ENCODE measurements at places on chromosomes 6 and 20. TPM values are rescaled to one million over a fixed set of nuclear protein-coding genes. Genes with fewer than 3 reads are reported as not detected.
A peak's percentile ranks its signal among the peaks of the same experiment; 100 is the strongest.

CDSN gene
- 1.5 TPM for total RNA-seq

CDH26 gene
- 6.6 TPM for total RNA-seq

GSTA1 gene
- 1.7 TPM for total RNA-seq

DNA sequence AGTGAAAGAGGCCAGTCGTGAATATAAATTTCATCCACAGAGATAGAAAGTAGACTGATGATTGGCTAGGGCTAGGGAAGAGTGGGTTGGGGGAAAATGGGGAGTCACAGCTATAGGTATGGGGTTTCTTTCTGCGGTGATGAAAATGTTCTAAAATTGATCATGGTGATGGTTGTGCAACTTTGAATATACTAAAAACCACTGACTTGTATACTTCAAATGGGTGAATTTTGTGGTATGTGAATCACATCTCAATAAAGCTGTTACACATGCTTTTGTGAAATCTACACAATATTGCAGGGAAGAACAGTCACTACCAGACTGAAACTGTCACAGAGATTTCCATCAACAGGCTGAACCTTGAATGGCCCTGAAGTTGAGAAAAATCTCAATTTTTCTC lies 61.5 kb downstream of the LYRM4 start:
- no peak overlapping the region for H3K27ac ChIP-seq
- peaks cover 17% of the 10 kb centered on the region for H3K4me1 ChIP-seq
- H3K27me3 ChIP-seq, result no peaks in the 10 kb centered on the region
- H3K36me3 ChIP-seq, result no peaks in the 10 kb centered on the region
- no peak overlapping the region for H3K4me3 ChIP-seq

DNA sequence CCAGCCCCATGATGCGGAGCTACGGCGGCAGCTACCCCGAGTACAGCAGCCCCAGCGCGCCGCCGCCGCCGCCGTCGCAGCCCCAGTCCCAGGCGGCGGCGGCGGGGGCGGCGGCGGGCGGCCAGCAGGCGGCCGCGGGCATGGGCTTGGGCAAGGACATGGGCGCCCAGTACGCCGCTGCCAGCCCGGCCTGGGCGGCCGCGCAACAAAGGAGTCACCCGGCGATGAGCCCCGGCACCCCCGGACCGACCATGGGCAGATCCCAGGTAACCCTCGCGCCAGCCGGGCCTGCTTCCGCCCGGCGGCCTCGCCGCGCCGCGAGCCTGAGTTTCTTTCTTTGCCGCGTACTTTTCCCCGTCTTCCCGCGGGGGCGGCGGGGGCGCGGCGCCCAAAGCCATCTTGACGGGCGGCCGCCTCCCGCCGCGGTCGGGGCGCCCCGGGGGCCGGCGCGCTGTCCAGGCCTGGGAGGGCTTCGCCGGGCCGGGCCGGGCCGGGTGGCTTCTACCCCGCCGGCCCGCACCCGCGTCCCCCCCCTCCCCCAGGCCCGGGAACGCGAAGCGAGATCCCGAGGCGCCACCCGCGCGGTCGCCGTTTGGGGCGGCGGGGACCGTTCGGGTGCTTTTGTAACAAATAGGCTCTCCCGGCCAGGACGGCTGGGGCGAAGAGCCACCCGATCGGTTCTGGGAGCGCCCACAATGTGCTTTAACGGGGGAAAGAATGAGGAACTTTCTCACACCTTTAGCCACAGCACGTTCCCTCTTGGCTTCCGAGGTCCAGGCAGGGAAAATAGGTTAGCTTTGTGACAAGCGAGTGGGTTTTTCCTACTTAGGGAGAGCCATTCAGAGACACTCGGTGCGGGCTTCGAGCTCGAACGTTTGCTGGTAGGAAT lies 2.3 kb downstream of the ARID1B start:
- H3K4me1 ChIP-seq, result peaks cover 60% of the 10 kb centered on the region
- peak overlapping the region; percentile 91 for H3K4me3 ChIP-seq
- H3K27ac ChIP-seq, result peak overlapping the region; percentile 99

- no peaks in the 10 kb centered on the region for H3K27me3 ChIP-seq
- no peak overlapping the region for H3K4me3 ChIP-seq
- no peaks in the 10 kb centered on the region for H3K4me1 ChIP-seq
Observed at GRCh38 chr6:76677017-76677416, 604.6 kb upstream of the IMPG1 start.

DNA sequence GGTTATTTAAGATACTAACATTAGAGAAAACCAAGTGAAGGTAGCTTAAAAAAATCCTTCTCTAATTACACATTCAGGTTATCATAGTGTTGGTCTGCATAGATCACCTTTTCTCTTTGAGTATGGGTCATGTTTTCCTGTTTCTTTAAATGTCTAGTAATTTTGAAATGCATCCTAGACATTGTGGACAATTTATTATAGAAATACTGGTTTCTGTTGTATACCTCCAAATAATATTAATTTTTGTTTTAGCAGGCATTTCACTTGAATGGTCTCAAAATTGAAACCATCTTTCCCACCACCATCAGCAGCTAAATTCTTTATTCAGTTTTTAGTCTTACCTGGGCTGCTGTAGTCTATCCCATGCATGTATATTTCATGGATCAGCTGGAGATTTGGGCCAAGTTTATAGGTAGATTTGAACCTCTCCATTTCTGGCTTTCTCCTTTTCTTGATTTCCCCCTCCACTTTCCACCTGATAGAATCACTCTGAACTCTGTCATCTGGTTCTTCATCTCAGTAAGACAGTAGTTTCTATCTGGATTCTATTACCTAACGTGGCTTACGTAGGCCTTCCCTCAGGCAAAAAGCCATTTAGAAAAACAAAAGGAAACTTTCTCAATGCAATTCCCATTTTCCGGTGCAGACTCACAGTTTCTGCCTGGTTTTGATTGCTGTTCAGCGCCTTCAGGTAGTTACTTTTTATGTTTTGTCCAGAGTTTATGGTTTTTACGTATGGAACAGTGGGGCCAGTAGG lies 52.3 kb downstream of the ZFAND3 start:
- H3K27me3 ChIP-seq, result no peaks in the 10 kb centered on the region
- no peak for DNase-seq
- H3K27ac ChIP-seq, result no peak overlapping the region
- no peaks in the 10 kb centered on the region for H3K36me3 ChIP-seq
- no peak overlapping the region for H3K4me3 ChIP-seq

DNA sequence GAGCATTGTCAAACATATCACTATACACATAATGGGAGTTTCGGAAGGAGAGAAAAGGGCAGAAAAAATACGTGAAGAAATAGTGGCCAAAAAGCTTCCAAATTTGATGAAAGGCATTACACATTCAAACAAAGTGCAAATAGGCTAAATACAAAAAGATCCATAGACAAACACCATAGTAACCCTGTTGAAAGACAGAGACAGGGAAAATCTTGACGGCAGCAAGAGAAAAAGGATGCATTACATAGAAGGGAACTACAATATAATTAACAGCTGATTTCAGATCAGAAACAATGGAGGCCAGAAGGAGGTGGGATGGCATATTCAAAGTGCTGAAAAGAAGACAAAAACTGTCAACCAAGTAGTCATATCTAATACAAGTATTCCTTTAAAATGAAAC lies 170.8 kb downstream of the MRPL14 start:
- no peak overlapping the region for H3K27ac ChIP-seq
- no peak for DNase-seq
- no peaks in the 10 kb centered on the region for H3K27me3 ChIP-seq

GRCh38 chr6:164066335-164066734 lies 651.8 kb downstream of the QKI start:
- DNase-seq, result no peak
- no peaks in the 10 kb centered on the region for H3K27me3 ChIP-seq
- H3K27ac ChIP-seq, result no peak overlapping the region
- H3K4me3 ChIP-seq, result no peak overlapping the region
